ENCODE measurements at places on chromosomes 11 and 22.

- DNase-seq: no peak
These were observed 22.4 kb downstream of the KIRREL3 start for GRCh38 chr11:126978165-126978564.

GRCh38 chr11:57742087-57742452, 779 bp downstream of the SELENOH start:
- no peak for DNase-seq

DNA sequence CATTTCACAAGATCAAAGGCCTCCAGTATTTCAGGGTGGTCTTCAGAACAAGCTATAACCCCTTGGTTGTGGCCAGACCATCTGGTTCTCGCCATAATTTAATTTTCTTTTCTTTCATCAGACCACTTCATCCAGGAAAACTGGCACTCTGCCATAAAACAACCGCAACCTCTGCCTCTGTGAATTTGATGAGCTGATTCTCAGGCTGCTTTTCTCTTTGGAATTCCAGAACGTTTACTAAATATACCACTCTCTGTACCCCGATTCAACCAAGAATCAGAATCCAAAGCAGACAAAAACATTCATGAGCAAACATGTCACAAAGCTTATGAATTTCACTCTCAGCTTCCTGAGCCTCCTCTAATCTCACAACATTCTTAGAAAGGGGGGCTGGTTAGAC, 331.8 kb upstream of the SYN3 start:
- no peak for DNase-seq

- DNase-seq: no peak
These were observed 638 bp downstream of the SAAL1 start for GRCh38 chr11:18105086-18105801.

DNA sequence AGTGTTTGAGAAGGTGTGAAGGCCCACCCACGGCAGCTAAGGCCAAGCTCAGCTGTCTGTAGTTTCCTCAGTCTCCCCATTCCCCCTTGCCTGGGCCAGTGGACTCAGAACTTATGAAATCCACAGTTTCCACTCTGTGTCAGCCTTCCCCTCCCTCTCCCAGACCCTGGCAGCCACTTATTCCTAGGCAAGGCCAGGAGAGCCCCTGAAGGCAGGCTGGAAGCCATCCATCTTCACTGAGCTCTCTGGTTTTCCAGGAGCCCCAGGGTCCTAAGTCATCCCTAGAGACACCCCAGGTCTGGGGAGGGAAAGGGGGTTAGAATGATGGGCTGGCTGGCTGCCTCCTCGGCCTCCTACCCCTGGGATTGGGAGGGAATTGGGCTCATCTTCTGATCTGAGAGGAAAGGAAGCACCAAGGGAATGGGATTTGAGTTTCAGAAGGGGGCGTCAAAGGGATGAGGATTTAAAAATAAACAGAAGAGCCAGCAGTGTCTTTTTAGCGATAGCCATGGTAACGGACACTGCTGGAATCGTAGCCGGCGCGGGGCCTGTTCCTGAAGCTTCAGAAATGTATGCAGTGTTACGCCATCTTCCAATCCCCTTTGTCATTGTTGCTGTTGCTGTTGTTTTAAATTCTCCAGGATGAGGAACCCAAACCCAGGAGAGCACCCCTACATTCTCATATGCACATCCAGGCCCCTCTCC, 561.1 kb upstream of the CADM1 start:
- no peak for DNase-seq

- DNase-seq: no peak
These were observed 24.7 kb downstream of the CHEK1 start for GRCh38 chr11:125649465-125650166.

DNA sequence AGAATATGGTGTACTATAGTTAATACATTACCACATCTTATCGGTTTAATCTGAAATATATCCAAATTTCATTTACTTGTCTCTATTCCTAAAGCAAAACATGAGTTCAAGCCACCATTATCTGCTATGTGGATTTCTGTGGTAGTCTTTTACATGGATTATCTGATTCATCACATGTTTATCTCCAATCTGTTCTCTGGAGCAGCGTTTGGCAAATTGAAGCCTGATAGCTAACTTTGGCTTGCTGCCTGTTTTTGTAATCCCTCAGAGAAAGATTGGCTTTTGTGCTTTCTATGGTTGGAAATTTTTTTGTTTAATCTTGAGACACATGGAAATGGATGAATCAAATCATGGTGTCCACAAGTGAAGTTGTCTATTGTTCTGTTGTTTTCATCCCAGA, 274.3 kb downstream of the JRKL start:
- no peak for DNase-seq

DNA sequence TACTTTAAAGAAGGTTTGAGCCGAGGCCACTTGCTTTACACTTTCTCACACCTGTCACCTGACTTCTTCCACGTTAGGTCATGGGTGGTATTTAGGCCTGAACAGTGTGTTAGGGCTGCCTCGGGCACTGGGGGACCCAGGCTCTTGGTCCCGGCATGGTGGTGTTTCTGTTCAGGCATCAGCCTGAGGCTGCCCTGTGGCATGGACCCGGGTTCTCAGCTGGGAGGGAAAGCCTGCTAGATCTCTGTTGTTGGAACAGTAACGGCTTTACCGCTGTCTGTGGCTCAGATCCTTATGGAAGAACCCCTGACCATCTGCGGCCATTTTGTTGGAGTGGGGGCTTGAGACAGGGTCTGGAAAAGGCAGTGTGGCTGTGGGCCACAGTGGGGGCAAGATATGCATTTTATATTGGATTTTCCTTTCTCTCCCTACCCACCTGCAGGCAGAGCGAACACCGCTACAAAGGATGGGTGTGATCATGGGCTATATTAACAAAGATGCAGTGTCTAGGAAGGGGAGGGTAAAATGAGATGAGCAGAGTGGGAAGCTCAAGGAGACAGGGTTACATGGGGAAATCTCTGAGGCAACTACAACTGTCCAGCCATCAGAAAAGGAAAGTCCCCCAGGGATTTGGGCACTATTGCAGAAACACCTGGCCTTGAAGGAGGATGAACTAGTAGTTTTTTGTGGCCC, 1.6 kb upstream of the KCNJ11 start:
- DNase-seq: no peak

DNA sequence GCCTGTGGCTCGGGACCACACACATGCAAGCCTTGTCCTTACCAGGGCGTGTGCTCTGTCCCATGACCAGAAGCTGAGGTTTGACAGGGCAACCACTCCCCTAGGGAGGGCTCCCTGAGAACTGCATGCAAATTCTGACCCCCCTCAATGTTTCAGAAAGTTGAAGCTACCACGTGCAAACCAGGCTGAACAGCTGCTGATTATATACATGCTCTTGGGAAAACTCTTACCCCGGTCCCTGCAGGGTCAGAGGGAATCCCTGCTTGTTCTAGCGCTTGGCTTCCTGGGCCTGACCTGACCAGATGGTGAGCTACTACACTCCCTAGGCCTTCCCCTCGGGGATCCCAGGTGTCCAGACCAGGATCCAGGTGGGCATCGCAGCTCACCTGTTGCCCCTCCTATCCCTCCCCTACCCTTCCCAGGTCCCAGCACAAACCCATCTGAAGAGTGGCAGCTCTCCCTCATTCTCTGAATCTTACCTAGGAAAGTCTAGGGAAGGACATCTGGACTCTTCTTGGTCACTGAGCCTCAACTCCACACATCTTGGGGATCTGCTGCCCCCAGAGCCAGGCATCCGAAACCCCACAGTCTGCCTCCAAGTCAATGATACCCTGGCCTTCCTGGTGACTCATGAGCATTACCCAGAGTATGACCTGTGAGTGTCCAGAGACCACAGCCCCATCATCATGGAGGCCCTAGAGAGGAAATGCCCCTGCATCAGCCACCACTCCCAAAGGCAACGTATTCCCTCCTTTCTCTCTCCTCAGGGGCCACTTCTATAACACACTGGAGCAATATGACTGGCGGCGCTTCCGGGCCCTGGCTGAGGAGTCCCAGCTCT, 61.5 kb downstream of the BTG4 start:
- no peak for DNase-seq
